ENCODE measurements at places on chromosomes 3 and 15.

DNA sequence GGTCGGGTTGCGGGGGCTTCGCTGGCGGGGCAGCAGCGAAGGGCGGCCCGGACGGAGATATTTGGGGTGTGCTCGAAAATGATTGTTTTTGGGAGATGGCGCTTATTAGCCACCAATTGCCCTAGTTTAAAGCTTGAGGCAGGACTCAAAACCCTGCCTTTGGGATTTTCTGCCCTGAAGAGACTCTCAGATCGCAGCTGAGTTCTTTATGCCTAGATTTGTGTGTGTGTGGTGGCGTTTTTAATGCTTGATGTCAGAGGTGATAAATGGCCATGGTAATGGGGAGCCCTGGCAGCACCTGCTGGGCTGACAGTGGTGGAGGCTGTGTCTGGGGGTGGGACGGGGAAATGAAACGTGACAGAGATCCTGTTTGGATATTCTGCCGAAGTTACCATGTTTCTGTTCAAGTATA, 604 bp downstream of the KCTD6 start:
- DNase-seq = peak; percentile 27

DNA sequence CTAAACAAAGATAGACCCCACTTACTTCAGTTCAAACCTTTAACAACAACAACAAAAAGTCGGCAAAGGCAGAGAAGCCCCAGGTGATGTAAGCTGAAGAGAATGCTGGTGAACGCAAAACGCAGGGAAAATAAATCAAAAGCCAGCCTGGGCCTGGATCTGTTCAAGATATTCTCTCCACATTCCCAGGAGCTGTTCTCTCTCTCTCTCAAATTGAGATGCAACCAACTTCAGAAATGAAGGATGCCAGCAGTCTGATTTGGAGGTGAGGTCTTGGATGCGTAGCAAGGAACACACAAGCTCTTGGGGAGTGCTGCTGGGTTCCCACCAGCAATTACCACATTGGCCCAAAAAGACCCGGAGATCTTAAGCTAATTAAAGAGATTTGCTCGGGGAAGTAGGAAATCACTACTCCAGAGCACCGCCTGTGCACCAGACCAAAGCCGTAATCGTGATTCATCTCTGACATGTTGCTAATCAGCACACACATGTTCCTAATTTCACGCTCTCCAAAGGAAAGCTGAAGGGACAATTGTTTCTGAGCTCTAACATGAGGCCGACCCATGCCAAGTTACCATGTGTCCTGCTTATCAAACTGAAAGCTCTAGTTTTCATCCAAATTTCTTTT, 37.1 kb downstream of the IL17RD start:
- DNase-seq = no peak

DNA sequence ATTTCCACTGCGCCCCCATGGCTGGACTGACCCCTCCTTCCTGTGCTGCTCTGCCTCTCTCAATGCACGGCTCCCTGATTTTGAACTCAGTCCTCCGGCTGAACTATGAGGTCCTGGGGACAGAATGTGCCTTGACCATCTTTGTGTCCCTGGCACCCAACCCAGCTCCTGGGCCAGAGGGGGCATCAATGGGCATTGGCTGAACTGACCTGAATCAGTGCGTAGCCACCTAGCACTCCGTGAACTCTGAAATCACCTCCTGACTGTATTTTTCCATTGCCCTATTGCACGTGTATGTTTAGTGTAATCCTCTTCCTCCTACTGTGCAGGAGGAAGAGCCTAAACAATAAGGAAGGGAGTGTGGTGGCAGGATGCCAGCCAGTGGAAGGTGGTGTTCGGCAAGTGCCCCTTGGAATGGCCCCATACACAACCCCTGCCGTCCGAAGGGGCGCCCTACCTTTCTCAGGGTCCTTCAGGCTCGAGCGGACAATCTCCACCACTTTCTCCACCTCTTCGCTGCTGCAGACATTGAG, 33.5 kb downstream of the BDH1 start:
- DNase-seq = no peak

GRCh38 chr3:43104660-43105595, 951 bp downstream of the POMGNT2 start:
- DNase-seq = no peak

DNA sequence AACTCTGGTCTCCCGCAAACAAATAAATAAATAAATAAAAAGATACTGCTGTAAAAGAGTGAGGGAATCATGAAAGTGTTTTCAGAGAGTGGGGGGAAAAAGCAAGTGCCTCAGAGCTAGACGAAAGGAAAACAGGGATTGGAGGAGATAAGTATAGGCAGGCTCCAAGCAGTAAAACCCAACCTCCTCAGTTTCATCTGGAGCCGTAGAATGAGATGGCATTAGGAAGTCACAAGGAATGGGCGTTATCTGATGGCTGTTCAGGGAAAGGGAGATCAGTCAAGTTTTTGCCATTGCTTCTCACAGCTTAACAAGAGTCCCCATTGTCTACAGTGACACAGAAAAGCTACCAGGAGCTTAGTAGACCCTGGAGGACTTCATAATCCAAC, 451.5 kb upstream of the PPP2R3A start:
- no peak for DNase-seq

- no peak for DNase-seq
Observed at GRCh38 chr15:88747631-88748030, 55.6 kb upstream of the ACAN start.

DNA sequence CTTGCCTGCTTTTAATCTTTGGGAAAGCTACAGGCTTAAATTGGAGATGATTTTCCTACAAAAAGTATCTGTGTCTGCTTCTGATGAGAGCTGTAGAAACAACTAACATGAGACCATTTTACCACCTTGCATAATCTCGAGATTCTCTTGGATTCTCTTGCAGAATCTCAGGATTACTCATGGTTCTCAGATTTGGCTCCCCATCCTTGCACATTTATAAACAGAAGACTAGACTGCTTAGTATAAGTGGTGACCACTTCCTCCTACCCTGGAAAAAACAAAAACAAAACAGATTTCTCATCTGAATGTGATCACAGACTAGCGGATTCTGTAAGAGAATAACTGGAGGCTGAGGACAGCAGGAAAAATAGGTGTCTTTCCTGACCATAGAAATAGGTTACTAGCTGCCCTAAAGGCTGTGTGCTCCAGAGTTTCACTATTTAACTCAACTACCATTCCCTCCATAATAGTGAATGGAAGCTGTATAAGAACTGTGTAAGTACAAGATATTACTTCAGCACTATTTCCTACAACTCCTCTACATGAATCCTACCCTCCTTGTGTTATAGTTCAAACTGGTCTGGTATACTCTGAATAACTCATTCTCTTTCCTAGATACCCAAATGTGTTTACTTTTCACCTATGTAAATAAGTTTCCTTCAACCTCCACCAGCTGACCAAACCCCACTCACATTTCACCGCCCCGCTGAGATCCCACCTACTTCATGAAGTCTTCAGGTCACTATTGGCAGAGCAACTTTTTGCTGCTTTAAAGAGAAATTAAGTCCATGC, 122.2 kb upstream of the C2CD4B start:
- DNase-seq = no peak

- no peak for DNase-seq
Observed at GRCh38 chr3:158908187-158908734, 106.4 kb downstream of the MFSD1 start.

DNA sequence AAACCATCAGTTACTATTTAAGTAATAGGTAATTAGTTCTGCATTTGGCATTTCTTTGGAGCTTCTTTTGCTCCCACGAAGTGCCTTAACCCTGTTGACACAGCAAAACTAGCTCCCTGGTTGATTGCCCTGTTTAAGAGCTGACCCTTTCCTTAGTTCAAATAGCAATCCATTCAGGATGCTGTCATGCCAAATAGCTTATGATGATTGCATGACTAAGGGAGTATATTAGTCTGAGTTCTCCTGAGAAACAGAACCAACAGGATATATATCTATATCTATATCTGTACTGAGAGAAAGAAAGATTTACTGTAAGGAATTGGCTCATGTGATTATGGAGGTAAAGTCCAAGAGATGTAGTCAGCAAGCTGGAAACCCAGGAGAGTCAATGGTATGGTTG, 50.3 kb upstream of the SPRED1 start:
- no peak for DNase-seq

GRCh38 chr15:72474466-72474911, 359 bp downstream of the ARIH1 start:
- no peak for DNase-seq

DNA sequence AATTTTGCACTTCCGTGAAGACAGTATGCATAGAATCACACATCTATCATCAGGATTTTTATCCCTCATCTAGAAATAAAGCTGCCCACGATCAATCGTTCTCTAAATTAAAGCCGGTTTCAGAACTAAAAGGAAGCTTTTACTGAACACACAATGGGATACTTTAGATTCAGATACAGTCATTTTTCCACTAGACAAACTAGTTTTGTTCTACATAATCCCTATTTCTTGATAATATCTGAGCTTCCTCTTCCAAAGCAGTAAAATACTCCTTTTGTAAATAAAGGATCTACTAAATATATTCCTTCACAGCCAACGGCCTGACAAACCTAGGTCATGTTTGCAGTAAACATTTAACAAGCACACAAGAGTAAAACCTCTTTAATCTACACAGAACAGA, 2.0 kb upstream of the GANC start:
- DNase-seq = no peak

GRCh38 chr15:78922527-78922926, 22.3 kb downstream of the CTSH start:
- DNase-seq = no peak

DNA sequence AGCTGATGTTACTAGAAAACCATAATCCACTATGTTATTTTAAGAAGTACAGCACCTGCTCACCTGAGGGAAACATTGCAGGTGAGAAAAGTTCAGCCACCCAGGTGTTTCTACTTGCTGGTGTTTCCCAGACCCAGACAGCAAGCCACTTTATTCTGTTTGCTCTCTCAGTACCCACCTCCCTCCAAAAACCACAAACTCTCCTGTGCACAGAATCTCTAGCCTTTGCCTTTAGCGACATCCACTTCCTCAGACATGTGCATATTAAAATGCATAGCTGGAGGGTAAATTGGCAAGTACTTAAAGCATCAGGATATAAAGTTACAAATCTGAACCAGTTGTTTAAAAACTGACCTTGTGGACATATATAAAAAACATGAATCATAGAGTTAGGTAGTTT, 36.7 kb downstream of the VGLL3 start:
- DNase-seq = no peak

- DNase-seq = no peak
Observed at GRCh38 chr15:39746714-39747276, 35.8 kb downstream of the FSIP1 start.

- DNase-seq = no peak
Observed at GRCh38 chr3:16262174-16262573, 2.6 kb downstream of the DPH3 start.

DNA sequence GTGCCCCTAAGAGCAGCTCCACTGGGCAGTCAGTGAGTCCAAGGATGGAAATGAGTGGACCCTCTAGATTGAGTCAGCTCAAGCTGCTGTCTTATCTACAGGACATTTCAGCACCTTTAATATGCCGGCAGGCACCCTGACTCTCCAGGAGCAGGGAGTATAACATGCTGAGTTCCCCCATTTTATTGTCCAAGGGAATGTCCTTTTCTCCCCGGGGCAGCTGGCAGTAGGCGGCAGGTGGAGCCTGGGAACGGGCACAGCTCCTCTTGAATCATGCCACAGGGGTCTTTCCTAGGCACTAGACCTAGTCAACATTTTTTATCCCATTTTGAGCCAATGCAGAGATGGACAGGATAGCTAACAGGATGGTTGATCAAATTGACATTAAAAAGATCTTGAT, 14.8 kb downstream of the WNT7A start:
- DNase-seq = no peak

DNA sequence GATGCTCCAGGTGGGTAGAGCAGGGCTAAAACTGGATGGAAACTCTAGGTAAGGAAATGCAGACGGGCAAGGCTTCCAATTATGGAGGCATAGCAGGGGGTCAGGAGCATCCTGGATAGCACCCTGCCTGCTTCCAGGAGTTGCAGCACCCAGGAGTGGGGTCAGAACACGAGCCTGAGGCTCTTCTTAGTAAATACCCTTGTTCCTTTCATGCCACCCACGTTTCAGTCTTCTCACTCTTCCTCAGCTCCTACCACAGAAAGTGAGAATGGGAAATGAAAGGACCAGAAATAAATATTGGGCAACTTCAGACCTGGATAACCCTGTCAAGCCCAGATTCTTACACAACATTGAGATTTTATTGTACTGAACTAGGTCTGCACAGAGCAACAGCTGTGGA, 16.4 kb downstream of the CCR1 start:
- DNase-seq = no peak

DNA sequence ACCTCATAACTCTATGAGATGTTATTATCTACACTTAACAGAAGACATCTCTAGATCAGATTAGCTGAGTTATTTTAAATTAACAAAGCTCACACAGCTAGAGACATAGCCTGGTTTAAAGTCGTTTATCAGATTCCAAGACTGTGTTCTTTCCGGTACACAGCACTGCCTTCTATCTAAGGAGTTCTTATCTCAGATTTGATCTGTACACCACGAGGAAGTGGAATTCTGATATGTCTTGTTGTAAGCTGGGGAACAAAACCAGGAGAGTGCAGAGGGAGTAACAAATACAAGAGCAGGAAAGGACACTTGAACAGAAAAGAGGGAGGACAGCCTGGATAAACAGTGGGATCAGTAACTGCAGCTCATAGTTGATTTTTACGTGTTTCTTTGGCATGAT, 61.7 kb upstream of the KCNMB2 start:
- DNase-seq = no peak
